ENCODE measurements at places on chromosomes 2 and 18.

DNA sequence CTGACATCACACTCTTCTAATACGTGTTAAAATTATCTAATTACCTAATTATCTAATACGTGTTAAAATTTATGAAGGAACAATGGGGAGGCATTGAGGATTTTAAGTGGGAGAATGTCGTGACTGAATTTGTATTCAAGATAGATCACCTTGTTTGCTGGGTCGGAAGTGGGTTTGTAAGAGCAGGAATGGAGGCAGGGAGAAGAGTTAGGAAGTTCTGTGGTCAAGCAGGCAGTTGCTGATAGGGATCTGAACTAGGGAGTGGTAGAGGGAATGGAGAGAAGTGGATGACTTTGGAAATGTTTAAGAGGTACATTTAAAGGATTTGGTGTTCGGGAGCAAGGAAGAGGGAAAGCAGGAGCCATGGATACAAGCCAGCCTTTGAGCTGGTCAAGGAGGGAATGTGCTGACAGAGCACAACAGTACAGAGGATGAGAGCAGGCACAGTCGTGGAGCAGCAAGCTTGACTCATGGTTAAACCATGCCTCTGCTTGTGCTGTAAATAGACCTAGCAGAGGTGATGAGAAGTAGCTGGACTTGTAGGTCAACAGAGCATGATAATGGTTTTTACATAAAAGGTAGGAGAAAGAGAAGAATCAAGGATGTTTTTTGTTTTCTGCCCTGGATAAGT lies 16.2 kb downstream of the IL18RAP start:
- DNase-seq, result no peak

DNA sequence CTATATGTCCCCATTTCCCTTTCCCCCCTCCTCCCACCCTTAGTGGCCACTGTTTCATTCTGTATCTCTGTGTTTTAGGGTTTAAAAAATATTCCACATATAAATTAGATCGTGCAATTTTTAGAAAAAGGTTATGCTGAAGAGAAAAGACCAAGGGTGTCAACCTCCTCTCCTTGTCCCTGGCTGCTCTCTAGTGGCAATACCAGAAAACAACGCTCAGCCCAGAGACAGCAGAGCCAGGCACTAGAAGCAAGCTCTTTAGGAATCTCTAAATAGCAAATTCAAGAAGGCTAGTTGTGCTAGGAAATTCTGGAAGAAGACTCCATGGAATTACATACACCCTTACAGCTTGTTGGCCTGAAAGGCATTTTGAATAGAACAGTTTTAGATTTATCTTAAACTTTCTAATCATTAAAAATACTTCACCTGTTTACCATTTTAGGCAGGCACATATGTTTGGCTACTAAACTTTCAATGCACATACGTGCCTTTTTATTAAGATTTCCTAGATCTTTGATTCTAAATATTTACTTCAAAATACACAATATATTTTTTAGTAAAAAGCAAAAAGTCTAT lies 35.1 kb upstream of the RASGRP3 start:
- DNase-seq, result peak; percentile 45

DNA sequence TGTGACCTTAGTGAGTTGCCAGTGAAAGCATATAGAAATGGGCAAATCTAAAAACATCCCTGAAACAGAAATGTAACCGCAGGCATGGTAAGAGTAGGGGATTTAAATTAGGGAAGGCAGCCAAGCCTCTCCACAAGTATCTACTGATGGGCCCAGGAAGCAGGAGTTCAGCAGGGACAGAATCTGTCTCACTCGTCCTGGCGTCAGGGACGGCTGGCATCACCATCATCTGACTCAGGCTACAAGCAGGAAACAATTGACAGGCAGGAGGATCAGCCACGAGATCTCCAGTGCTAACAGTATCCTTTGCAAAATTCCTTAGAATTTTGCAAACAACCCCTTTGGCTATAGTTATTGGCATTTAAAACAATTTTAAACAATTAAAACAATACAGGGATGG lies 61.3 kb downstream of the SMAD4 start:
- DNase-seq, result no peak

GRCh38 chr18:70582981-70583380 lies 294.1 kb downstream of the SOCS6 start:
- no peak for DNase-seq

DNA sequence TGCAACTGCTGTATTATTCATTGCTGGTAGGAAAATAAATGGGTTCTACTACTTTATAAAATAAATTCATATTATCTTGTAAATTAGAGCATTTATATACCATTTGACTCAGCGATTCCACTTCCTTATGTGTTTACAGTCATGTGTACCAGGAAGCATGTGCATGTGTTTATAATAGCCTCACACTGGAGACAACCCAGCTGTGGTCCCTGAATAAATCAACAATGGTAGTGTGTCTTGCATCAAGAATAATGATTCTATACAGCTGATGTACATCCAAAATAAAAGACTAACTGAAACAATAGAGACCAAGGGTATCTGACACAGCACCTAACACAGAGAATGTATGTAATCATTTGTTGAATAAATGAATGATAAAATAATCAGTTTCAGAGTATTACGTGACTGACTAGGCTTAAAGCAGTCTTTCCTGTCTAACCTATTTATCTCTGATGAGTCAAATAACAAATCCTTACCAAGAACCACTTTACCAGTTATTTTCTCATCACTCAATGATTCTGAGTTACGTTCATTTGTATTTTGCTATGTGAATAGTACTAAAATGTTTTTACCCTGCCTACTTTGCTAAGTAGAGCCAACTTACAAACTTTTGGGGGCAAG lies 216.8 kb downstream of the UBE2E3 start:
- no peak for DNase-seq

- no peak for DNase-seq
These were observed 40.1 kb downstream of the FBXO48 start for GRCh38 chr2:68426848-68427579.

GRCh38 chr18:22033085-22033484 lies 136.3 kb upstream of the GATA6 start:
- no peak for DNase-seq

- DNase-seq, result no peak
These were observed 38.3 kb upstream of the BMPR2 start for GRCh38 chr2:202337706-202338346.

DNA sequence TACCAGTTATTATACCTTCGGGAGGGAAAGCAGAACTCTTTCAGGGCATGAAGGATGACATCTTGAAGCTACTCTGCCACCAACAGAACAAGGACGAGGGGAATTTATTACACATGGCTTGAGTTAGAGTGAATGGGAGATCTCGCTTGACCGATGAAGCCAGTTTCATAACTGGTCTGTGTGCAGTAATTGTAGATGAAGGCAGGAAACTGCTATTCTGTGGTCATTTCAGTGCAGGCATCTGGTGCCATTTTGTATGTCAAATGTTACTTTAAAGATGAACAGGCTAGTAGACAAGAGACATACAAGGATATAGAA lies 20.5 kb downstream of the GREB1 start:
- no peak for DNase-seq

- no peak for DNase-seq
These were observed 32.1 kb downstream of the CRACDL start for GRCh38 chr2:98903767-98904485.

DNA sequence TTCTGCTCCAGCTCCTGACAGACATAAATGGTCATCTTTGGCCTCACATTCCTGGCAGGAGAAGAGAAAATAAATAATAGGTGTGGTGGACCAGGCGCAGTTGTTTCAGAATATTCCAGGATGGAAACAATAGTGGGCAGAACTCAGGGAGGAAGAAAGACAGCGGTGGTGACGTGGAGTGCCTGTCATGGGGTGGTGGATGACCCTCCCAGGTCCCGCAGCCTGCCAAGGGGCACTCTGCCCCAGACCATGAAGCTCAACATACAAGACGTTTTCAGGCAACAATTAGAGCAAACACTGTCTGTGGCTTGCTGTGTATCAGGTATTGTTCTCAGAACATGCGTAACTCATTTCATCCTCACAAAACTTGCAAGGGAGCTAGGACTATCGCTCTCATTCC lies 50.9 kb downstream of the TFCP2L1 start:
- no peak for DNase-seq

DNA sequence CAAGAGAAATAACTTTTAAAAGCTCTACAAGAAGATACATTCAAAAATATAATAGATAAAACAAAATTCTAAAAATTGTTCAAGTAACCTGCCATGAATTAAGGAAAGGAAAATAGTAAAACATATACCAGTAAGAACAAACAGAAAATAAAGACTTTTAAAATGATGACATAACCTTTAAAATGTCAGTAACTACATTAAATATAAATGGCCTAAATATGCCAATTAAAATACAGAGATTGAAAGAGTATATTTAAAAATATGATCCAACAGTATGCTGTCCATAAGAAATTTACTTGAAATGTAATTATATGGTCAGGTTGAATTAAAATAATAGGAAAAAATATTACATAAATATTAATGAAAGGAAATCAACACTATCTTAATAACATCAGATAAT lies 911.7 kb upstream of the POU3F3 start:
- DNase-seq, result no peak

DNA sequence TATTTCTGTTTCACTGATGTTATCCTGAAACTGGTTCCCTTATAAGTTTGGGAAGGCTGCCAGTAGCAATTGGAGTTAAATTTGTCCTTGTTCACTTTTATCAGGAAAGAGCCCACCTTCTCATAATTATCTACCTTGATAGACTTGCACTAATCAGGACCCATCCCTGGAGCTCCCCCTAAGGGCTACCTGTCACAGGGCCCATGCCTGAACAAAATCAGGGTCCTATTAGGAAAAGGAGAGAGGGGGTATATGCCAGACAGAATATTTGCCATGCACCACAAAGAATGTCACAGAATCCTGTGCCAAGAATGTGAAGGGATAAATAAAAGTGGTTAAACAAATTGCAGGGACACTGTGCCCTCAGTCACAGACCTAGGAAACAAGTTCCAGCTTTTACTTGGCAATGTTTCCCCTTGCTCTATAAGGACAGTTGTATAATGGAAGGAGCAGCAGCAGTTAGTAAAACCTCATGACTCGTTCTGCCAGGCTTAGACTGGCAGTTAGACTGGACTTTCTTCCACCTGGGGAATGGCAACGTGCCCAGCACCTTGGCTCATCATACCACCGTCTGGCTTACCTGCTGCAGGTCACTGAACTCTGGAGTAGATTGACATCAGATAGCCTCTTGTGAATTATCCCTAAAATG lies 32.3 kb upstream of the VWC2L start:
- DNase-seq, result no peak

DNA sequence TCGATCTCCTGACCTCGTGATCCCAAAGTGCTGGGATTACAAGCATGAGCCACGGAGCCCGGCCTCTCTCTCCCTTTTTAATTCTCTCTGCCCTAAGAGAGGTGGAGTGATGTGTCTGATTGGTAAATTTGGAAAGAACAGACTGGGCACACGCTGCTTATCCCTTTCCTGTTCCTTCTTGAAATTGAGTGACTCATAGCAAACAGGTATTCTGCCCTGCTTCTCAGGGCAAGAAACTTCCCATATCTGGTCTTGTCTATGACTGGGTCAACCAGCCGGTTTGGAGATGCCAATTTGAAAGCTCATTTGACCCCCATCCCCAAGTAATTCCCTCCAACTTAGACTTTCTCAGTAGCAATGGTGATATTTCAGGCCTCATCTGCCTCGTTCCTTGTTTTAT lies 15.0 kb downstream of the LYPD1 start:
- no peak for DNase-seq

DNA sequence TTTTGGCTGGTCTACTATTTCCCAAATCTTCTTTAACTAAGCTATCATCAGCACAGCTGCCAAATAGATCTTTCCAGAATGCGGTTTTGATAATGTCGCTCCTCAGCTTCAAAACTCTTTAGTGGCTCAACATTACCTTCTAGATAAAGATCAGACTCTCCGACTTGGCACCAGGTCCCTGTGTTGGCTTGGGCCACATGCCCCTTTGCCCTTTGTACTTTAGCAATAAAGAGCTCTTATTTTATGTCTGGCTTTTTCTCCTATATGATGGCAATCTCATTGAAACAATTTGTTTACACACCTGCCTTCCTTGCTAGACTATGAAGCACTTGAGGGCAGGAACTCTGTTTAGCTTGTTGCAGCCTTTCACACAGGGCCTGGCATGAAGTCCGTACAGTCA lies 128.9 kb upstream of the GATA6 start:
- no peak for DNase-seq

GRCh38 chr2:144944546-144945220 lies 424.8 kb upstream of the ZEB2 start:
- no peak for DNase-seq

DNA sequence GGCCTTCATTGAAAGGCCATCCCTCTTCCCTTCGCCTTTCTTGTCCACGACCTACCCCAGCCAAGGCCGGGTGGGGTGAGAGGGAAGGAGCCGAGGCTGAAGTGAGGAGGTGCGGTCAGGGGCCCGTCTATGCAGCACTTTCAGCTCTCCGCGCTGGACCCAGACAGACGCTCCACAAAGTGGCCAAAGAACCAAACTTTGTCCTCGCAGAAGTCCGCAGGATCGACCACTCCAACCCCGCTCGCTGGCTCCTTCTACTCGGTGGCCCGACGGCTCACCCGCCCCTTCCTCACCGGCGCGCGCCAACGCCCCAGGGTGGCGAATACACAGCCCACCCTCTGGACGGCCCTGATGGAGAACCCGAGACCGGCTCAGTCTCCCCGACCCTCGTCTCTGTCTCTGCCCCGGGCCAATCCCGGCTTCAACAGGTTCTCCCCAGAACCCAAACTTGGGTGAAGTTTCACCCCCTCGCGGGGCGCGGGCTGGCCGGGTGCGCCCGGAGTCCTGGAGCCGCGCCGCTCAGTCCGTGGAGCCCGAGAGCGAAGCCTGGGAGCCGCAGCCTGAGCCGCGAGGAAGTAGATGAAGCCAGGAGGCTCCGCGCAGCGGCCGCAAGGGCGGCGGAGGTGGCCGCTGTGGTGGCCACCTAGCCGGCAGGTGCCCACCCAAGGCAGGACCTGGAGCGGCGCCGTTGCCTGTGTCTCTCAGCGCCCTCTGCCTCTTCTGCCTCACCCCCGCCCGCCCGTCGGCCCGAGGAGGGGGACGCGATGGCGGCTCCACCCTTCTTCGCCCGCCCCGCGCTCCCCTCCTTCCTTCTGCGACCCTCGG lies 26.7 kb upstream of the ALPP start:
- no peak for DNase-seq

DNA sequence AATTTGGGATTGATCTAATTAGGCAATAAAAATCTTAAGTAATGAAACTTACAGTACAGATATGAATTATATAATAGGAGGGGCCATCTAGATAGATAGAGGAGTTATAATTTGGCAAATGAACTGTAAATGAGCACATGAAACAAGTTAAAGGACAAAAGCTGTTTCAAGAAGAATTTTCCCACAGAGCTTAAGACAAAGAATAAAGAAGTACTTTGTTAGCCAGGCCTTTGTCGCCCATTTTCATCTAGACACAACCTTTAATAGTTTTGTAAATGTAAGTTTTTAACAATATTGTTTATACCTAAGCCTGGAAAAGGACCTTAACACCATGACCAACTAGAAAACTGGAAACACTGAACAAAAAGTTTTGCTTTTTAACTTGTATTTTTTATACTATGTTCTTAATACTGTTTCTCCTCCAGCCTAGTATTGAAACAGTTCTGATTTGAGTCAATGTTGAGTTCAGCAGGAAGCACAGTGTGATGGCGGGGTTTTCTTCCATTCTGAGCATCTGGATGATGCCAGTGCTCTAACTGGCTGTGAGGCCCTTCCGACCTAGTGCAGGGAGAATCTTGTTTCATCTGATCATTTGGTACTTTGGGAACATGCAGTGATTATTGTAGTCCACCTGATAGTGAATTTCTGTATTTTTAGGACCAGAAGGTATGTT lies 37.6 kb downstream of the FARP2 start:
- no peak for DNase-seq

GRCh38 chr2:203500951-203501350 lies 34.1 kb downstream of the RAPH1 start:
- no peak for DNase-seq

GRCh38 chr2:45406621-45407020 lies 204.4 kb downstream of the SRBD1 start:
- DNase-seq, result no peak

- peak; percentile 55 for DNase-seq
These were observed 101.9 kb downstream of the FOXI3 start for GRCh38 chr2:88350331-88351248.

Measured in activated CD8-positive, alpha-beta memory T cell treated with anti-CD3 and anti-CD28 coated beads, Interleukin-2, amount 50 U/mL, for 4 hours (primary cell).